ENCODE measurements at places on chromosomes 2 and 18.

DNA sequence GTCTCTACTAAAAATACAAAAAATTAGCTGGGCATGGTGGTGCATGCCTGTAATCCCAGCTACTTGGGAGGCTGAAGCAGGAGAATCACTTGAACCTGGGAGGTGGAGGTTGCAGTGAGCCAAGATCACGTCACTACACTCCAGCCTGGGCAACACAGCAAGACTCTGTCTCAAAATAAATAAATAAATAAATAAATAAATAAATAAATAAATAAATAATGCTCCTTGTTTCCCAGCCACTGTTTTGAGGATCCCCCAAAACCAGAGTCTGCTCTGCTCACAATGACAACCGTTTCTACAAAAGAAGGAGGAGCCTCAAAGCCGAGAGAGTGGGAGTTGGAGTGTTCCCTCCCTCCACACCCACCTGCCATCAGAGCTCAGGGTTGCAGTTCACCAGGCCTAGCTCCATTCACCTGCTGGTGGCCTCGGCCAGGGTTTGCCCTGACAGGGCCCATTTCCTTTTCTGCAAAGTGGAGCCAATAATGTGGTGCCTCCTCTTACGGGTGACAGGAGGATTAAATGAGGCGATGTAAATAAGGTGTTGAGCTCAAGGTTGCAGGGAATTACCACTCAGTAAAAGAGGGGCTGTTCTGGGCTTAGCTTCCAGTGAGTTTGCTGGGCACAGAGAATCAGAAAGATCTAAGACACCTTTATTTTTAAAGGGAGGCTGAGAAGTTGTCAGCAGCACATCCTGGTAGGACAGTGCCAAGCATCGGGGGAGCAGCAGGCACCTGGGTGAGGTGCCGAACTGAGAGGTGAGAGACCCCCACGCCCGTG, 25.5 kb downstream of the CRACDL start:
- DNase-seq, result no peak

DNA sequence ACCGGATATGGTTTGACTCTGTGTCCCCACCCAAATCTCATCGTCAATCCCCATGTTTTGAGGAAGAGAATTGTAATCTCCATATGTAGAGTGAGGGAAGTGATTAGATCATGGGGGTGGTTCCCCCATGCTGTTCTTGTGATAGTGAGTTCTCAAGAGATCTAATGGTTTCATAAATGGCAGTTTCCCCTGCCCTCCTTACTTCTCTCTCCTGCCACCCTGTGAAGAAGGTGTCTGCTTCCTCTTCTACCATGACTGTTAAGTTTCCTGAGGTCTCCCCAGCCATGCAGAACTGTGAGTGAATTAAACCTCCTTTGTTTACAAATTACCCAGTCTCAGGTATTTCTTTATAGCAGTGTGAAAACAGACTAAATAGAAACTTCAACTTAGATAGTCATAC, 69.5 kb downstream of the SESTD1 start:
- no peak for DNase-seq

GRCh38 chr2:150663143-150663542, 175.7 kb upstream of the RND3 start:
- no peak for DNase-seq

DNA sequence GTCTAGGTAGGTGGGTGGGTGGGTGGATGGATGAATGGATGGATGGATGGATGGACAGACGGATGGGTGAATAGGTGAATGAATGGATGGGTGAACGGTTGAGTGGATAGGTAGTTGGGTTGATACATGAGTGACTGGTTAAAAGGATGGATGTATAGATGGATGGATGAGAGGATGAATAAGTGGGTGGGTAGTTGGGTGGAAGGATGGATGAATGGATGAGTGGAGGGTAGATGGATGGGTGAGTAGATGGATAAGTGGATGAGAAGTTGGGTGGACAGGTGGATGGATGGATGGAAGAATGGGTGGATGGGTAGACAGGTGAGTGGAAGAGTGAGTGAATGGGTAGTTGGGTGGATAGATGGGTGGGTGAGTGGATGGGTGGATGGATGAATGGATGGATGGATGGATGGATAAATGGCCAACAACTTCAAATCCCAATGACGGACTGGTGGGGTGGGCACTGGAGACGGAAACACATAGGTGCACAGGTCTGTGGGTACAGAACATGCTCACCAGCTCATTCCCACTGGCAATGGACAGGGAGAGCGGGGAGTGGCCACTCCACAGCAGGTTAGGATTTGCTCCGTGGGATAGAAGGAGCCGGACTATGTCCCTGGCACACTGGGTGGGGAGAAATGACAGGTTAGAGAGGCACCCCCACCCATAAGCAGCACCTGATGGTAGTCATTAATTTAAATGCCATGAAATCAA, 48.8 kb downstream of the ANKMY1 start:
- no peak for DNase-seq

- no peak for DNase-seq
Measured at GRCh38 chr2:98548920-98549818, 59.1 kb downstream of the COA5 start.

DNA sequence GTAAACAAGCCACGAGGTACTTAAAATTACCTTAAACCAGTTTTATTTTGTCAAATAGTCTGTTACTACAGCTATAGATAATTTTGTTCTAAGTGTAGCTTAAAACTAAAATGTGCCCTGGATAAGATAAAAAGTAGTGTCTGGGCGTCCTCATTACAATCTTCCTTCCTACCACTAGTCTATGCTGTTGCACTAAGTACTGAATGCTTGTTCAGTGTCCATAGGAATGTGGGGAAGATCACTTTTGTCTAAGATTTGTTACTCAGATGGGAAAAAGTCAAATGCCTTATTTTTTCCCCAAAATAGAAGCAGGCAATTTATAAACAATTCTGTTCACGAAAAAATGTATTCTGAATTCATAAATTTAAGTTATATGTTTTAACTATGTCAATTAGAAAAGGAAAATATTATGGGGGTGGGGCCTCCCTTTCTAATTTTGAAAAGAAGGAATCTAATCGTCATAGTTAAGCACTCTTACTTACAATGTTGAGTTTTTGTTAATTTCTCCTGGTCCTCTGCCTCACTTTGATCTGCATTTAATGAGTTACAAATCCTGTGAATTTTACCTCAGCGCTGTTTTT, 140.4 kb upstream of the VRK2 start:
- no peak for DNase-seq

- peak; percentile 45 for DNase-seq
Measured at GRCh38 chr2:224008702-224009261, 30.3 kb downstream of the SERPINE2 start.

DNA sequence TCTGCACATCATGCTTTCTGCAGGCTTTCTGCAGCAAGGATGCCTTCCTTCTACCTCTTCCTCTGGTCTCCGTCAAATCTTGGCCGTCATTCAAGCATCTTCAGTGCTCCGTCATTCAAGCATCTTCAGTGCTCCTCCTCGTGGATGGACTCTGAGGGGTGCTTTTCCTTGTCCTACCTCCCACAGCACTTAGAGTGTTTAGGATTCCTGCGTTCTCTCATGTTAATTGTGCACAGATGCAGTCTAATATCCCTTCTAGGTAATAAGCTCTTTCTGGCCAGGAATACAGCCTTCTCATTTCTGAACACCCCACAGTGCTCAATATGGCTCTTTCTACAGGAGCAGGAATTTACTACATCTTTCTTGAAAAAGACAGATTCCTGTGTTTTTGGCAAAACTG, 59.8 kb downstream of the ZNF236 start:
- DNase-seq, result no peak
